RWPE1 (cell line): ENCODE measurements at places on chromosomes 5 and 9.

DNA sequence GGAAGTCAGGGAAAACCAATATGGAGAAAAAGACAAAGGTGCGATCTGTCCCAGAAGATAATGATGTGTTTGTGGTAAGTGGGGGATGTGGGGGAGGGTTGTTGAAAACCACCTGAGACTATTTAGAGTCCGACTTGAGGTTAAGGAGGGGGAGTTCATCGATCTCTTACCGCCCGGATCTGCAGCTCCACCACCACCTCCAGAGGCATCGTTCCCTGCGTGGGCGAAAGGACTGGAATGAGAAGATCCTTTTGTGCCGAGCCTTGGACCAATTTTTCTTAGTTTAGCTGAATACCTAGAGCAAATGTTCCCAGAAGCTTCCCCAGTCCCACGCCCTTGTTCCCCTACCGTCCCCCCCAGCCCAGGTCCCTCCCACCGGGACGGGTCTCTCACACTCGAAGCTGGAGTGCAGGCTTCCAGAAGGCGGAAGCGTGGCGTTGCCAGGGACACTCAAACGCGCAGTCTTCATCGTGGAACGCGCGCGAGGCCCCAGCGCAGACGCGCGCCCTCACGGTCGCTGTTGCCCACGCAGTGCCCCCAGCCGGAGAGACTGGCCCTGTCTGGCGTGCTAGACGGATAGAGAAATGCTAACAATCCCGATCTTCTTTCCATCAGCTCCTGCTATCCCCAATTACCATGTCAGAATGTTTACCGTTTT is at the start of gene SPATA6L:
Gene SPATA6L (minus strand): TSS at position 439 of the 658 bp plus-strand sequence. CDS start 230 bp downstream, at position 209.
- DNase-seq, result no peak

- peak; percentile 86 for DNase-seq
Observed at GRCh38 chr5:16492398-16493140, 27.0 kb upstream of the ZNF622 start.

DNA sequence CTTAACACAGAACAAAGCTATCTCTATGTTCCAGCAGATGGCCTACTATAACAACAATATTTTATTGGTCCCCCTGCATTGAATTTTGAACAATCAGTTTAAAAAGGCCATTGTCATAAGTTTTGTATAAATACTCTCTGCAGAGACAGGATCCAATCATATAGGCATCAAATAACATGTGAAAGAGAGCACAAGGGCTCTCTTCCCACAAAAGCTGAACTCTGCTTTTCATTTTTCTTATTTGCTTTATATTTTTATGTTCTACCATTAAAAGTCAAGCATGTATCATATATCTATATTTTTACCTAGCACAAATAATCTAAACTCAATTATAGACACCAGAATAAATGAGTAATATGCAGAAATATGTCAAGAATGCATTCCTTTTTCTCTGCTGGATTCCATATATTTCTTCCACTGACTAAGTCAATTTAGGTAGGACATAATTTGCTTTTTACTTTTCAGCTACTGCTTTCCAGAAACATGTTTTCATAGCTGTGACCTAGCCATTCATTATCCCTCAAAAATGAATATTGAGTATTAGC is 143.6 kb downstream of the CDH9 start:
- peak; percentile 30 for DNase-seq

- peak; percentile 17 for DNase-seq
Observed at GRCh38 chr5:121982146-121982892, 20.5 kb downstream of the SRFBP1 start.

DNA sequence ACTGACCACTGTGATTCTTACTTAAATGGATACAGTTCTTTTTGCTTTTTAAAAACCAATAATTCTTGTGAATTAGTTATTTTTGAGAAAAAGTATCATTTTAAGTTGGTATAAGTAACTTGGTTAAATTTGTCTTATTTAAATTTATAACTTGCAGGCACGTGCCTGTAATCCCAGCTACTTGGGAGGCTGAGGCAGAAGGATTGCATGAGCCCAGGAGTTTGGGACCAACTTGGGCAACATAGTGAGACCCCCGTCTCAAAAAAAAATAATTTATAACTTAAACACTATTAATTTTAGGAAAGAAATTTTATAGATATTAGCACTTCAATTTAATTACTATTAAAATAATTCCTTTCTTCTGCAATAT is 5.0 kb downstream of the CPEB4 start:
- no peak for DNase-seq

DNA sequence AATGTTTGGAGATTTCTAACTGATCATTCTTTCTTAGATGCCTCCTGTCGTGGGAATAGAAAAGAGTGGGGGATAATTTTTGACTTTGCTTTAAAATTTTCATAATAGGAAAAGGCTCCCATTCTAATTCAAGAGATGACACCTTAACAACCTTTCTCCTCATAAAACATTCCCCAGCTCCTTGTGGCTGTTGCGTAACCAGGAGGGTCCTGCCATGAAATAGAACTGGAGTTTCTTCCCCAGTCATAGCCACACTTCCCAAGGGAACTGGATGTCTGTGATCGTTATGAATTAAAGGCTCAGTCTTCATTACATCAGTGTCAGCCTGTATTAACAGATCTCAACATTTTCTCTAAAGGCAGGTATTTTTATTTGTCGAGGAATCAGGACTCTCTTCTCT is 119.9 kb upstream of the DAP start:
- DNase-seq, result no peak

DNA sequence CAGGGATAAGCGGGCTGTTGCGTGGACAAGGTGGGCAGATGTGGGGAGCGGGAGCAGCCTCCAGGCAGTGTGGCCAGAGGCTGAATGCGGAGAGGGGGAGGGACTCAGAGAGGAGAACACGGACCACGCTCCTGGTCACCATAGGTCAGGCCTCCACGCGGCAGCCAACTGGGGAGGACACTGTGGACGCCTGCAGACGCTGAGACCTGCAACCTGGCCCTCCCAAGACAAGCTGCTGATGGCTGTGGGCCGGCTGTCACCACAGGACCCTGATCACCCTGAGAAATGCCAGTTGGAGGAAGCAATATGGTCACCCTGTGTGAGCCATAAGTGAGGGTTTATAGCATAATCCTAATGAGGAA is 16.8 kb downstream of the LPCAT1 start:
- no peak for DNase-seq

- no peak for DNase-seq
Observed at GRCh38 chr9:37215381-37215780, 95.0 kb downstream of the ZCCHC7 start.

GRCh38 chr9:23907343-23907742 is 81.3 kb upstream of the ELAVL2 start:
- no peak for DNase-seq

- DNase-seq, result peak; percentile 82
Observed at GRCh38 chr5:76867827-76868693, 18.2 kb downstream of the S100Z start.

DNA sequence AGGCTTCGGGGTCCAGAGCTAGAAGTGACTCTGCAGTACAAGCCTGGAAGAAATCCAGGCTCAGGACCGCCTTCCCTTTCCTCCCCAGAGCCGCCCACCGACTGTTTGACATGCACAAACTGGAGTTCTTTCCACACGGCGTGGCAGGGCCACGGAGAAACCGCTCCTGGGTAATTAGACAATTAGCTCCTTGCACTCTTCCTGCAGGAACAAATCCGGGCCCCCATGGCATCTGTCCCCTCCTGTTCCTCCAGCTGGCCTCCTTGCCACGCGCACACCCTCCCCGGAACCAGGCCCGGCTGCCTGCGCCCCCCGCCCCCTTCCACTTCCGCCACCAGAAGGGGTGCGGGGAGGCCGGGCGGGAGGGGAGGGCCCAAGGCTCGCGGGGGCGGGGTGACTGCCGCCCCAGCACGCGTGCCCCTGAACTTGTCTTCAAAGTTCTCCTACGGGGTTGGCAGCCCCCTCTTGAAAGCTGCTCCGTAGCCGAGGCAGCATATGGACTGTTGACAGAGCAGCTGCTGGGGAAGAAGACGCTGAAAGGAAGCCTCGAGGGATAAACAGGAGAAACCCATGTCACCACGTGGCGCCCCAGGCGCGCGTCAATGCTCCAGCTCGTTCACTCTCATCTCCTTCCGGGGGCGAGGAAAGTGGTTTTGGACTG is 74.3 kb downstream of the SEC61B start:
- DNase-seq, result no peak

DNA sequence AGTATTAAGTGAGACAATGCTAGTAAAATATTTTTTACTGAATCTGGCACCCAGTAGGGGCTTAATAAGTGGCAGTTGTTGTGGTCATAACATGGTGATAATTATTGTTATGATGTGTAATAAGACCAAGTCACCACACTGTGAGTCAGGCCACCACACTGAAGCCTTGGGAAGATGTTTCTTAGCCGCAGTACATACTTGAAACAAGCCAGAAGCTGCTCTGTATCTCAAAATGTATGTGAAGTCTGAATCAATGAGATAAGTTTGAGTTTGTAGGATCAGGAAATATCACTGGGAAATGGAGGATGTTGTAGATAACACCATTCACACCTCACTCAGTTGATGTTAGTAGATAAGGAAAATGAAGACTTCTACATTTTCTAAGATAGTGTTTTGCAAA is 51.3 kb upstream of the PTPN3 start:
- no peak for DNase-seq

GRCh38 chr9:109751253-109751652 is 28.7 kb upstream of the PALM2AKAP2 start:
- no peak for DNase-seq

GRCh38 chr5:173981185-173981761 is 7.7 kb upstream of the C5orf47 start:
- DNase-seq, result no peak

GRCh38 chr5:138639326-138639725 is 64.1 kb upstream of the HSPA9 start:
- no peak for DNase-seq

DNA sequence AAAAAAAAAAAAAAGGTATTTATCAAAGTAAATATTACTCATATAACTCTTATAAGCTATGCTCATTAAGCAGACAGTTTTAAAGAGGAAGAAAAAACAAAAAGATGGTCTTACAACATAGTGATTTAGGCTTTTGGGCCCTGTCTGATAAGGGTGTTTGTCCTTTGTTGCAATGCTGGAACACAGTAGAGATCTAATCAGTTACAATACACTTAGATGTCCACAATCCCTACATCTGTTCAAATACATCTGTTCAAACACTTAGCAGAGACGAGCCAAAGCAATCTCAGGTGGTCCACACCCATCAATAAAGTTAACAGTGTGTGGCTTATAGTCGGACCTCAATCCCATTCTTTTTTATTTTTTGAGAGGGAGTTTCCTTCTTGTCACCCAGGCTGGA is 11.0 kb downstream of the PRXL2C start:
- no peak for DNase-seq

GRCh38 chr9:114611516-114612271 is 603 bp downstream of the TMEM268 start:
- DNase-seq, result peak; percentile 70

DNA sequence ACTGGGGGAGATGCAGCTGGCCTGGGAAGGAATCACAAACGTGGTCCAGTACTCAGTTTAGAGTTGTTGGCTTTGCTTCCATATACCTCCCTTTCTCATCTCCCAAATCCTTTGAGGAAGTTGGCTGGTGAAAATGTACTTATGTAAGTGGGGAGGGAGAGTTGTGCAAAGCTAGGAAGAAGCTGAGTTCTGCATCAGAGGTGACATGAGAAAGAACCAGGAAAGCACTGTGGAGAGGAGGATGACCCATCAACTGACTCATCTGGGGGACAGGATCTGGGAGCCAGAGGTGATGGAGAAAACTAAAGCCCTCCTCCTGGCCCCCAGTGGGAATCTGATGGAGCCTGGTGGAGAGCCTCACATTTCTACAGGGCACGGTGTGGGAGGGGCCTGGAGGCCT is 16.2 kb downstream of the KCNMB1 start:
- no peak for DNase-seq

GRCh38 chr5:141825791-141826560 is 52.2 kb downstream of the PCDH1 start:
- DNase-seq, result no peak

GRCh38 chr5:141513627-141514329 is 24.9 kb downstream of the PCDHGC5 start:
- DNase-seq, result peak; percentile 63

- no peak for DNase-seq
Observed at GRCh38 chr9:134175808-134176598, 11.6 kb upstream of the RNU6ATAC start.

DNA sequence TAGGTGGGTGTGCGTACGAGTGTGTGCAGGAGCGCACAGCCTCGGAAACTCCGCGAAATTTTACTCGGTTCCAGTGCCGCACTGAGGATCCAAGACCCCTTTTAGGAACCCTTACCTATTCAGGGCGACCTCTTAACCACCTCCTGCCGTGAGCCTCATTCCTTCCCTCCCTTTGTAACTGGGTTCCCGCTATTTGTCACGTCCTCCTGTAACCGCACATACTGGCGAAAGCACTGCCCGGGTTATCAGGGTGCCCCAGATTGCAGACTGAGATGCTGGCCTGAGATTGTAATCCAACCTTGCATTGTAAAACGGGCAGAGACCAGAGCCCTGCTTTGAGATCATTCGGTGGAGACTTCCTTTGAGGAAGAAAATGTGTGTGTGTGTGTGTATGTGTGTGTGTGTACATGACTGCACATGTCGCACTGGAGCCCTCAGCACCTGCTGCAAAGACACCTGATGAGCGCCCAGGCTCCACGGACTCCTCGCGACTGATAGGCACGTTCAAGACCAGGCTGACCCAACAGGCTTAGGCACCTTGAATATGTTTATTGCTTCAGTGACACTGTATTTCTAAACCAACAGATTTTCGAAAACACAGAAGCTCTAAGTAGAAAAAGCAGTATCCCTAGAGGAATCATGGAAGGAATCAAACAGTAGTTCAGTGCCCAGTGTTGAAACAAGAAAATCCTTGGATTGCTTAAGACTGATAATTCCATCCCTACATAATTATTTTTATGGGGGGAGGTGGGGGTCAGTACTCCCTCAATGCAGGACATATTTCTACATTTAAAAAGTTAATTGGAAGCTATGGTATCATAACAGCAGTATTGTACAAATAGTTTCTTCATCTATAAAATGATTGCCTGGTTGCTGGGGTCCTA is 86.5 kb upstream of the TNFAIP8 start:
- peak; percentile 35 for DNase-seq

- no peak for DNase-seq
Observed at GRCh38 chr5:178411083-178411482, 178.5 kb upstream of the PHYKPL start.
